ENCODE measurements at places on chromosomes 7 and 10.

GRCh38 chr10:129740532-129741279 lies 223.4 kb downstream of the EBF3 start:
- DNase-seq, result no peak

GRCh38 chr7:76086070-76086469 lies 38.2 kb downstream of the MDH2 start:
- DNase-seq, result no peak

DNA sequence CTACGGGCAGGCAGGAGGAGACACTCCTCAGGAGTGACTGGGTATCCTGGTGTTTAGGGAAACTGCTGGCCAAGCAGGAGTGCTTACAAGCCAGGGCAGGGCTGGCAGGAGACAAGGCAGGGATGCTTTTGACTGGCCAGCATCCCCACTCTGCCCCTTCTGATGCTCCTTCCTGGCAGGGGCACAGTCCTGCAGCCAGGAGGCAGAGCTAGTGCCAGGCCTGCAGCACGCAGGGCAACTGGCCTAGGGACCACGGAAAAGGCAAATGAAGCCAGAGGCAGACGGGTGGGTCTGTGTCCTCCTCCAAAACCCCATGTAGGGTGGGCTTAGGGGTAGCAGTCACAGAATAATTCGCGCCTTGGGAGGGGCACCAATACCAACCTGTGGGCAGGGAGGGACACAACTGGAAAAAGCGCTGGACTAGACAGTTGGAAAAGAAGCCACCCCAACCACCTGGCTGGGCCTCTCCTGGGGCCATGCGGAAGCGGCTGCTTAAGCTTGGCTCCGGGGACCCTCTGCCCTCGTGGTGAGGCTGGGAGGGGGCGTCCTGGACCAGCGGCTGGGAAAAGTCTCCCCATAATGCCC lies 4.8 kb downstream of the IMPDH1 start:
- DNase-seq, result no peak

GRCh38 chr10:110176141-110177030 lies 31.0 kb upstream of the MXI1 start:
- DNase-seq, result peak; percentile 6

GRCh38 chr10:51689536-51689935 lies 9.9 kb downstream of the CSTF2T start:
- DNase-seq, result no peak

GRCh38 chr10:21336476-21337170 lies 188.9 kb downstream of the SKIDA1 start:
- peak; percentile 98 for DNase-seq

DNA sequence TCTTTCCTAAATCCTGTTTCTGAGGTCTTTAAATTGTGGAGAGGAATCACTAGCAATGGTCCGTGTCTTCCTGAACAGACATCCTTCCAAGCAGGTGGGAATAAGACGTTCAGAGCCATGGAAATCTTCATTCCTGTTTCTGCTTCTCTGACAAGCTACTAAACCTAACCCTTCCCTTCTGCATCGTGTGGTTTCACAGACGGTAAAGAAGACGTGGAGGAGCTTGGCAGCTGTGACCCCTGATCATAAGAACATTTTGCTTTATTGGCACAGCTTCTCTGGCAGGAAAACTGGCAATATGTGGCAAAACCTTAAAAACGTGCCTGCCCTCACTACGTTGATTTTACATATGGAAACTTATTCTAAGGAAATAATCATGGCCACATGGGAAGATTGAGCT lies 63.0 kb upstream of the LOXL4 start:
- DNase-seq, result no peak

- no peak for DNase-seq
Observed at GRCh38 chr10:78449554-78449953, 415.9 kb downstream of the RPS24 start.

GRCh38 chr7:82685214-82685613 lies 241.6 kb upstream of the CACNA2D1 start:
- DNase-seq, result no peak

DNA sequence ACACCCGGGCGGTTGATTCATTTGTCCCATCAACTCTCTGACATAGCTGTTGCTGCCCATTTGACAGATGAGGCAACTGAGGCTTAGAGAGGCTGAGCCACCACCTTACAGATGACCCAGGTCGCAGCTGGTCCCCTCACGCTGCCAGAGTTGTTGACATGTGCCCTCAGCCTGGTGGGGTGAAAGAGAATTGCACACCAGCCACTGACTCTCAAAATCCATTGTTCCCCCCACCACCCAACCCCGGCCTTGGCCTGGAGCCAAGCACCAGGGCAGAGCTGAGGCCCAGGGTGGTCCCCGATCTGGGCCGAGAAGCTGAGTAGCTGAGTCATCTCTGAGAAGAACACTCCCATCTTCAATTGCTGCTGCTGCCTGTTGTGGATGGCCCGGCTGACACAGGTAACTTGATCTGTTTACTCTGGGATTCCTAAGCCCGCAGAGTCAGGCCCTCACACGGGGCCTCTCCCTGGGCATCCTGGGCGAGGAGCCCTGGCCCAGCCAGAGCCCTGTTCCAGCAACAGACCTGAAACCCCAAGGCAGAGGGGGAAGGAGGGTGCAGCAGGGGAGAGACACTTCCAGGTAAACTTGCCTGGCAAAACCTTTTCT lies 27.5 kb downstream of the PVRIG start:
- DNase-seq, result peak; percentile 89

GRCh38 chr10:69662173-69662877 lies 32.3 kb downstream of the FAM241B start:
- no peak for DNase-seq

DNA sequence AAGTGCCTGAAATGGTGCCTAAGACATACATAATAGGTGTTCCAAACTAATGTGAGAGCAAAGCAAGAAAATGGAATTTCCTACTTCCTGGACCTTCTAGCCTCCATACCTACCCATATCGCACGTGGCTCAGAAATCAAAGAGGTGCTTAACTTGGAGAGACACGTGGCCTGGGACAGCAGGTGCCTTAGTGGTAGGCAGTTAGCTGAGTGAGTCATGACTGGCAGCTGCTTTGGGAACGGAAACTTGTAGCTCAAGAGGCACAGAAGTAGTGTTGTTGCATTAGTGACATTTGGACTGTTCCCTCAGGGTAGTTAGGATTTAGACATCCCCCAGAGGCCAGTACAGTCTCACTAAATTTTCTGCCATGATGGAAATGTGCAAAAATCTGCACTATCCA lies 12.0 kb upstream of the BMPER start:
- no peak for DNase-seq

DNA sequence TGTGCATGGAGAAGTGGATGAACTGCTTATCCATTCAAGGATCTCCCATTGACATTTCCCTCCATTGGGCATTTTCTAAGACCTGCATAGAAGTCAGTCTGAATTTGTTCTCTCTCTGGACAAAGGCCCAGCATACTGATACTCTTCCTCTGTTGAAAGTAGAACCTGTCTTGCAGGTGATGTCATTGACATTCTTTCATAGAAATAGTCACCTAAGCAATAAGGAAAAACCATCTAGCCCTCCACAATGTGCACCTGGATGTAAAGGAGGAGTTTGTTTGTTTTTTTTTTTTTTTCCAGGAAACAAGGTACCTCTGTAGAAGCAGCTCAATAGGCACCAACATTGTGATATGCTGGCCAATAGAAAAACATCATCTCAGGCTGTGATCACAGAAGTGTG lies 150.4 kb downstream of the DPY19L1 start:
- no peak for DNase-seq

GRCh38 chr7:95046494-95047240 lies 139.3 kb downstream of the PPP1R9A start:
- no peak for DNase-seq

- peak; percentile 74 for DNase-seq
Observed at GRCh38 chr10:45034301-45034700, 33.6 kb downstream of the ZNF22 start.

GRCh38 chr10:59748834-59749233 lies 4.4 kb downstream of the MRLN start:
- no peak for DNase-seq

- no peak for DNase-seq
Observed at GRCh38 chr7:92313055-92313454, 67.3 kb downstream of the ANKIB1 start.

DNA sequence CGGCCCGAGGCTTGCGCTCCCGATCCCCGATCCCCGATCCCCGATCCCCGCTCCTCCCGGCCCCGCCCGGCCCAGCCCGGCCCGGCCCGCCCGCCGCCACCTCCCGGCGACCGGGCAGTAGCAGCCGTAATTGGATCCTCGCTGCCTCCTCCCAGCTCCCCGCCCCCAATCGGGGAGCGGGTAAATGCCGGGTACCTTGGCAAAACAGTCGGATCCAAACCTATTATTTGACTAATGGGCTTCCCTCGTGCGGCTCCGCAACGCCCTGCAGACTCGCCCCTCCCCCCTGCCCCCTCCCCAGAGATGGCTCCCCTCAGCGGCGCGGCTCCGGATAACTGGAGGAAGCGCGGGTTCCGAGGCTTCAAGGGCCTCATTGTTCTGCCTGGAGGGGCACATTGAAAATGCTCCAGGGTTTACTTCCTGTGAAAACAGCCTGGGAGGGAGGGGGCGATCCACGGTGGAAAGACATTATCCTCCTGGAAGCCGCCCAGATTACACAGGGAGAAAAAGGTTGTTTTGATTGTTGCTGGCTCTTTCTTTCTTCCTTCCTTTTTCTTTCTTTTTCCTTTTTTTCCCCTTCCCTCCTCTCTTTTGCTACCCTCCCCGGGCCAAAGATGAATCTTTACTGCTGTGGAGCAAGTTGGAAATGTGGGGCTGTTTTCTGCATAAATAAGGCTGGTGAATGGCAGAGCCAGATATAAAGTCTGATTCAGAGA lies 94.7 kb upstream of the ZMIZ1 start:
- DNase-seq, result peak; percentile 67

DNA sequence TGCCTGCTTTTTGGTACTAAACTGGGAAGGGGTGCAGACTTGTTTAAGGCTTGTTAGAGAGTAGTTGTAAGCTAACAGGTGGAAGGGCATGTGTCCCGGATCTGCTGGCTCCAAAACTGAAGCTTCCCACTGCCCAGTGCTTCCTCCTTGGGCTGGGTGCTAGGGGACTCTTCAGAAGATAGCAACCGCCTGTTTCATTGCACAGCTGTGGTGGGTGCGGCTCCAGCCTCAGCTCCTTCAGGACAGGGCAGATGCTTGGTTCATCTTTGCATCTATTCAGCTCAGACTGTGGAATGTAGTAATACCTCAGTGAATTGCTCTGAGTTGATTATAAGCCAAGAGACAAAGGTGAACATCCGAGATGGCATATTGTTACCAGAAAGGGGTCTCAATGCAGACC lies 527.1 kb downstream of the TYW1 start:
- DNase-seq, result no peak

Measured in choroid plexus epithelial cell (primary cell).